ENCODE measurements at places on chromosomes 13 and 19. TPM values are rescaled to one million over a fixed set of nuclear protein-coding genes. Genes with fewer than 3 reads are reported as not detected.

DNA sequence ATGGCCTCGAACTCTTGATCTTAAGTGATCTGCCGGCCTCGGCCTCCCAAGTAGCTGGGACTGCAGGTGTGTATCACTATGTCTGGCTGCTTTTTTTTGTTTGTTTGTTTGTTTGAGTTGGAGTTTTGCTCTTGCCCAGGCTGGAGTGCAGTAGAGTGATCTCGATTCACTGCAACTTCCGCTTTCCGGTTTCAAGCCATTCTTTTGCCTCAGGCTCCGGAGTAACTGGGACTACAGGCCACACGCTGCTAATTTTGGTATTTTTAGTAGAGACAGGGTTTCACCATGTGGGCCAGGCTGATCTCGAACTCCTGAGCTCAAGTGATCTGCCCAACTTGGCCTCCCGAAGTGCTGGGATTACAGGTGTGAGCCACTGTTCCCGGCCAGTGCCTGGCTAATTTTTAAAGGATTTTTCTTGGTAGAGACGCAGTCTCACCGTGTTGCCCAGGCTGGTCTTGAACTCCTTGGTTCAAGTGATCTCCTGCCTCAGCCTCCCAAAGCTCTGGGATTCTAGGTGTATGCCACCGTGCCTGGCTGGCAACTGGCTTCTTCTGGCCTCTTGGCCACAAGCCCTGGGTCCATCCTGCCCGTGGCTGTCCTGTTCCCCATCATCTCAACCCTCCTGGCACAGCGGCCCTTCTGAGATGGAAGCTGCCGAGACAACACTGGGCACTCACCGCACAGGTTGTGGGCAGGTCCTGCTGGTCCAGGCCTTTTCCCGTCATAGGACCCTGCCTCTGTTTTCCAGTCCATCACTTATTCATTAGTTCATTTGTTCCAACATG is 11.5 kb downstream of the TECR start:
- H3K4me1 ChIP-seq, result peaks cover 44% of the 10 kb centered on the region
- H3K27me3 ChIP-seq, result no peaks in the 10 kb centered on the region
- H3K4me3 ChIP-seq, result no peak overlapping the region
- H3K27ac ChIP-seq, result no peak overlapping the region
- DNase-seq, result no peak

- no peak for DNase-seq
- H3K27ac ChIP-seq, result no peak overlapping the region
- H3K27me3 ChIP-seq, result peaks cover 55% of the 10 kb centered on the region
- H3K36me3 ChIP-seq, result no peaks in the 10 kb centered on the region
- H3K4me3 ChIP-seq, result no peak overlapping the region
Measured at GRCh38 chr13:20136781-20137703, 23.8 kb downstream of the GJA3 start.

GRCh38 chr13:39144941-39145533 is 106.8 kb downstream of the NHLRC3 start:
- H3K4me1 ChIP-seq, result peaks cover 19% of the 10 kb centered on the region
- H3K4me3 ChIP-seq, result no peak overlapping the region
- no peaks in the 10 kb centered on the region for H3K27me3 ChIP-seq
- H3K27ac ChIP-seq, result no peak overlapping the region
- DNase-seq, result peak; percentile 15

DNA sequence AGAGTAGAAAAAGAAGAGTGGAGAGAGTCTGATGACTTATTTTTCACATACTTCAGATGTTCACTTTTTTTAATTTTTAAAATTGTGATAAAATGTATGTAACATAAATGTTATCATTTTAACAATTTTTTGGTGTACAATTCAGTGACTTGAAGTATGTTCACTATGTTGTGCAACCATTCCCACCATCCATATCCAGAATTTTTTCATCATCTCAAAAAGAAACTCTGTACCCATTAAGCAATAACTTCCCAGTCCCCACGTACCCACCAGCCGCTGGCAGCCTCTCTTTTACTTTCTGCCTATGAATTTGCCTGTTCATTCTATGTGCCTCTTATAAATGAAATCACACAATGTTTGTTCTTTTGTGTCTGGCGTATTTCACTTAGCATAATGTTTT is 43.3 kb downstream of the SKA3 start:
- H3K27ac ChIP-seq, result no peak overlapping the region
- H3K4me3 ChIP-seq, result no peak overlapping the region
- H3K27me3 ChIP-seq, result no peaks in the 10 kb centered on the region
- H3K36me3 ChIP-seq, result no peaks in the 10 kb centered on the region
- no peak for DNase-seq
- no peaks in the 10 kb centered on the region for H3K4me1 ChIP-seq

- H3K4me1 ChIP-seq, result no peaks in the 10 kb centered on the region
- peaks cover 12% of the 10 kb centered on the region for H3K27me3 ChIP-seq
- peak; percentile 75 for DNase-seq
- no peaks in the 10 kb centered on the region for H3K36me3 ChIP-seq
- H3K4me3 ChIP-seq, result no peak overlapping the region
Measured at GRCh38 chr19:5880604-5881078, 10.3 kb upstream of the FUT5 start.

DNA sequence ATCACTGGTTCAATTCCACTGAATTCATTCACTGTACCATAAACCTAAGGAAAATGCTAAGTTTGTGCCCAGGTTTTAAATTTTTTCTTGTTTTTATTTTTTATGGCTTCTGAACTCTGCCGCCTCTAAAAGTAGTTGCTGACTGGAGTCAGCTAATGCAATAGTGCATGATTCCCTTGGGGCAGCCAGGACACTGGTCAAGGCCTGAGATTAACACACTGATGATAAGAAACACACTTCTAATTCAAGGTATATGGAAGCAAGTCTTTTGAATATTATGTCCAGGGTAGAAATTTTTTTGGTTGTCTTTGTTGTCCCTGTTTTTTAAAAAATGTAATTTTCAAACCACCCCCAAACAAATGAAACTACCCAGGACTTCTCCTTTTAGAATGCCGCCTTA is 72.2 kb downstream of the CDADC1 start:
- H3K27ac ChIP-seq, result no peak overlapping the region
- no peaks in the 10 kb centered on the region for H3K36me3 ChIP-seq
- no peak for DNase-seq
- H3K27me3 ChIP-seq, result no peaks in the 10 kb centered on the region
- H3K4me1 ChIP-seq, result peaks cover 8% of the 10 kb centered on the region

GRCh38 chr19:33947265-33947964 is 150.7 kb downstream of the KCTD15 start:
- no peaks in the 10 kb centered on the region for H3K36me3 ChIP-seq
- no peaks in the 10 kb centered on the region for H3K4me1 ChIP-seq
- H3K4me3 ChIP-seq, result no peak overlapping the region
- no peak for DNase-seq
- no peak overlapping the region for H3K27ac ChIP-seq

EDNRB gene
- total RNA-seq, result 12.8 TPM

TEX26 gene
- not detected for total RNA-seq

ARHGAP35 gene
- total RNA-seq, result 95.1 TPM

SIGLEC8 gene
- total RNA-seq, result 0.13 TPM

All from heart right ventricle (tissue), 16 donors.